ENCODE measurements at places on chromosomes 12 and 14. TPM values are rescaled to one million over a fixed set of nuclear protein-coding genes. Genes with fewer than 3 reads are reported as not detected.

DNA sequence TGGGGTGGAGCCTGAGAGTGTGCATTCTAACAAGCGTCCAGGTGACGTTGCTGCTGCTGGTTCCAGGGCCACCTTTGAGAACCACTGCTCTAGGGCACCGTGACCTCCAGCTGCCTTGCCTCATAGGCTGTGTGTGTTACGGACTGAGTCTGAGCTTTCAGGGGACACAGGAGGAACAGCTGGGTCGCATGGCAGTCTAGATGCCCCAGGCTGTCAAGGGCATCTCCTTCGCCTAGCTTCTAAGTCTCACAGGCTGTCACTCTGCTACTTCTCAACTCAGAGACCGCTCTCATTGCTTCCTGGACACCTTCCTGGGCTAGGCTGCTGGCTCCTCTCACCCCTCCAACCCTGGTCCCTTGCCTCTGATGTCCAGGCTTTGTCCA is 965 bp downstream of the KRT73 start:
- H3K4me3 ChIP-seq = no peak overlapping the region
- no peak for DNase-seq
- H3K27me3 ChIP-seq = no peaks in the 10 kb centered on the region
- H3K4me1 ChIP-seq = peaks cover 55% of the 10 kb centered on the region
- H3K36me3 ChIP-seq = peaks cover 19% of the 10 kb centered on the region
- H3K27ac ChIP-seq = peak overlapping the region; percentile 67

DNA sequence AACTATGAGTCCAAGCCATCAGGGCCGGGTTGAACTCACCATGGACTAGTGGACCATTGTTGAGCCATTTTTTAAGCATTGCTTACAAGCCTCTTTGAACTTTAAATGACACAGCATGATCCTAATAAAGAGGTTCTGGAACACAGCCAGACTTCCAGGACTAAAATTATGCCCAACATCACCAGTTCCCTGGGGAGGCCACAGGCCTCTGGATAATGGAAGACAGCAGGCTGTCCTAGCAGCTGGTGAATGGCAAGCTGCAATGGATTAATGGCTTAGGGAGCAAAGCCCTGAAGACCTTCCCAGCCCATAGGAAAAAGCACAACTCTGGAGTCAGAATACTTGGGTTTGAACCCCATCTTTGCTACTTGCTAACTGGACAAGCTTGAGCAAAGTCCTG is 71.3 kb downstream of the FLRT2 start:
- H3K36me3 ChIP-seq = no peaks in the 10 kb centered on the region
- H3K27me3 ChIP-seq = no peaks in the 10 kb centered on the region
- no peak overlapping the region for H3K27ac ChIP-seq
- no peak overlapping the region for H3K4me3 ChIP-seq
- DNase-seq = no peak
- H3K4me1 ChIP-seq = no peaks in the 10 kb centered on the region

- no peaks in the 10 kb centered on the region for H3K27me3 ChIP-seq
- H3K4me1 ChIP-seq = peaks cover 18% of the 10 kb centered on the region
- peaks cover 41% of the 10 kb centered on the region for H3K36me3 ChIP-seq
- no peak for DNase-seq
Measured at GRCh38 chr14:90999299-90999698, 61.1 kb downstream of the RPS6KA5 start.

- no peak overlapping the region for H3K4me3 ChIP-seq
- no peak for DNase-seq
- H3K36me3 ChIP-seq = no peaks in the 10 kb centered on the region
Measured at GRCh38 chr14:101226265-101226602, 322.7 kb upstream of the RTL1 start.

GRCh38 chr14:20682435-20683124 is 1.8 kb upstream of the RNASE4 start:
- DNase-seq = peak; percentile 75
- H3K4me1 ChIP-seq = peaks cover 14% of the 10 kb centered on the region
- H3K36me3 ChIP-seq = no peaks in the 10 kb centered on the region

DNA sequence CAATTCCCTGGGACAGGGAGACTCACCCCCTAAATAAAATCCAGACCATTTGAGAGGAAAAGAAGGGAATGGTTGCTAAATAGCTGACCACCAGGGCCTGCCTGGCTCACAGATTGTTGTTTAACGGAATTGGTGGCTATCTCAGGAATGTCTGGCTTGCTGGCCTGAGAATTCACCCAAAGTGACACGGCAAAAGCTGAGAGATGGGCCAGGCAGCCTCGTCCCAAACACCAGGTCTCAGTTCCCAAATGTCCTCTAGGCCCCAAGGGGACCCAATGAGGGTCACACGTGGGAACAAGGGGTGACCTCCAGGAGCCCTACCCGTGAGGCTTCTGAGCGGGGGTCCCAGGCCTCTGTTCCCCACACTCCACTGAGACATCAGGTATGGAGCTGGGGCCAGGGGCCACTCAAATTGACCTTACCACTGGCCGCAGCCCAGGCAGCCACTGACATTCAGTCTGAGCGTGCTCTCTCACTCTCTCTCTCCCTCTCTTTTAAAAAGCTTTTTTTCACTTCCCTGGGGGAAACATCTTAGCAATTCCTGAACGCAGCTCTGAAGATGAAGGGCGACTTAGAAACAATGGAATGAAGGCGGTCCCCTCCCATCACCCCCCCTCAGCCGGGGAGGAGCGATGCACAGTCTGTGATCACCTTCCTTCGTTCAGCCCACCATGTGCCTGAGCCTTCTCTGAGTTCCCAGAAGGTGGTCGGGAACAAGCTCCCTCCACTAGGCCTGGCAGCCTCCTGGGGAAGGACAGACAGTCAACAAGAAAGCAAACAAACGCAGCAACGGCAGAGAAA is 131.2 kb downstream of the SCARB1 start:
- no peak for DNase-seq
- no peaks in the 10 kb centered on the region for H3K27me3 ChIP-seq
- H3K4me3 ChIP-seq = no peak overlapping the region

Gene LRRK2
- total RNA-seq = 0.02 TPM

Gene IL26
- 0.50 TPM for total RNA-seq

Data from activated CD4-positive, alpha-beta T cell treated with anti-CD3 and anti-CD28 coated beads, Interleukin-2, amount 10 ng/mL, durations not matched to agents 7 days and 5 days (primary cell).